ENCODE measurements at places on chromosomes 7 and 10.

DNA sequence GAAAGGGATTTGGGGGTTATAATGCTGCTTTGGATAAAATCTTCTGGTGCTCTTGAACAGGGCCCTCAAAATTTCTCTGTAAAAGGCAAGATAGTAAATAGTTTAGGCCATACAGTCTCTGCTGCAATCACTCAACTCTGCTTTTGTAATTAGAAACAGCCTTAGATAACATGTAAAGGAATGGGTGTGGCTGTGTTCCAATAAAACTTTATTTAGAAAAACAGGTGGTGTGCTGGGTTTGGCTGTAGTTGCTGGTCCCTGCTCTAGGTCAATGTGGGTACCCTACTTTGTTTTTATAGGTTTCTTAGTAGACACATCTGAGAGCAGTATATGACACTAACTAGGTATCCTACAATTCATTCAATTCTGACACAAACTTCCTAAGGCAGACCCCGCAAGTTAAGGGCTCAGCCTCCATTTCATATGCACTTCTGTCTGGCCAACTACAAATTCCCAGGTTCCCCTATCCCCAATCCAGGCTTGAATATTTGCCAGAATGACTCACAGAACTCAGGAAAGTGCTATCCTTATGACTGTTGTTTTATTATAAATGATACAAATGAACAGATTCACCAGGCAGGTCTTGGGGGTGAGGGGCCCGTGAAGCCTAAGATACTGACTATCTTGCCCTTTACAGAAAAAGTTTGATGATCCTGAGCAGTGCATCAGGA is 349.9 kb downstream of the RPS24 start:
- no peak for DNase-seq

DNA sequence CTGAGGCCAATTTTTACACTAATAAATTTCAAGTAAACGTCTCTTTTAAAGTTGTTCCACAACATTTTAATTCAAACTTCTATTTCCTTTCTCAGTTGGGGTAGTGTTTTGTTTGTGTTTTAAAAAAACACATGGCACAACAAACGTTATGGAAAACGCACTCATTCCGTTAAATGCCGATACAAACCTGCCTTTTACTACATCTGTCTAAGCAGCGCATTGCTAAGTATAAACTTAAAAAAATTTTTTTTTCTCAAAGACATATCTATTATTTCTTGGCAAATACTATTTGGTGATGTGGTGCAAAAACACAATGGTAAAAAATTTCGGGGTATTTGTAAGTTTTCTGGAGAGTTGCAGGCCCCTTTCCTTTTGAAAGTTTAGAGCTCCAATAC is 1.4 kb downstream of the SKIDA1 start:
- no peak for DNase-seq

GRCh38 chr10:123891144-123892071 is at the start of gene CPXM2:
CPXM2 (minus strand) TSS chr10:123891807; CDS start chr10:123891659, 148 bp downstream.
- no peak for DNase-seq

- no peak for DNase-seq
These were observed 44.4 kb downstream of the TACC2 start for GRCh38 chr10:122033224-122033926.

DNA sequence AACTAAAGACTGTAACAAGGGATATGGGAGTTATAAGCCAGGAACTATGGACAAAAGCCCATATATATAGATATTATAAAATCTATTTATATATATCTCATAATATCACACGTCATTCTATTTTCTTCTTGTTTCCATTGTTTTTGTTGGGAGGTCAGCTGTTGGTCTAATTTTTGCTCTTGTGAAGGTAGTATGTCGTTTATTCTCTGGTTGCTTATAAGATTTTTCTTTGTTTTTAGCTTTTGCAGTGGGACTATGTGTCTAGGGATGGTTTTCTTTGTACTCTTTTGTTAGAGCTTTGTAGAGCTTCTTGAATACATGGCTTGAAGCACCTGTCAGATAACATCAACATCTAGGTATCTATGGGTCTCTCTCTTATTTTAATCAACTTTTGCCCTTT is 14.0 kb downstream of the ARL4A start:
- no peak for DNase-seq

GRCh38 chr10:36730316-36730715 is 395.1 kb upstream of the ANKRD30A start:
- DNase-seq: no peak

DNA sequence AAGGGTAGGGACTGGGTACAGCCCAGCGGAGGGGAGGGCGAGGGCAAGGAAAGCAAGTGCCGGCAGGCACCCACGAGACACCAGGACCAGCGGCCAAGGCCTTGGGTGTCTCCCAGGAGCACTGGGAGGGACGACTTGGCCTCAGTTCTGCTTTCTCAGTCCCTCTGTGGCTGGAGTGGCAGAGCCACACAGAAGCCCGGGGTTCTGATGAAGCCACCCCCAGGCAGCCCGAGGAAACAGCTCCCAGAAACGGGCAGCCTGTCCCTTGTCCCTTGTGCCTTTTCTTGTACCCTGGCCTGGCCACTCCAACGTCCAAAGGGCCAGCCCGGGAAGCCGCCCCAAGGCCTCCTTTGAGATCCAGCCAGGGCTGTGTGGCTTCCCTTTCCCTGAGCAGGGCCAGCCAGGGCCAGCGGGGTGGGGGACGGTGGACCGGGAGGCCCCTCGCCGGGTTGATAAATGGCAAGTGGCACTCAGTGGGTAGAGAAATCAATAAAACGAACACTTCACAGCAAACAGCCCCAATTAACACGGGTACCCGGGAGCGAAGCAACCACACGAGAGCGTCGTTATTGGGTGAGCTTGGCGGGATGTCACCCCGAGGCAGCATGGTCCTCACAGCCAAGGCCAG is 69.8 kb upstream of the GNA12 start:
- DNase-seq: no peak

GRCh38 chr7:326273-326672 is 36.3 kb downstream of the FOXL3 start:
- DNase-seq: no peak

- DNase-seq: no peak
These were observed 49.9 kb downstream of the CHST15 start for GRCh38 chr10:124043310-124044142.

DNA sequence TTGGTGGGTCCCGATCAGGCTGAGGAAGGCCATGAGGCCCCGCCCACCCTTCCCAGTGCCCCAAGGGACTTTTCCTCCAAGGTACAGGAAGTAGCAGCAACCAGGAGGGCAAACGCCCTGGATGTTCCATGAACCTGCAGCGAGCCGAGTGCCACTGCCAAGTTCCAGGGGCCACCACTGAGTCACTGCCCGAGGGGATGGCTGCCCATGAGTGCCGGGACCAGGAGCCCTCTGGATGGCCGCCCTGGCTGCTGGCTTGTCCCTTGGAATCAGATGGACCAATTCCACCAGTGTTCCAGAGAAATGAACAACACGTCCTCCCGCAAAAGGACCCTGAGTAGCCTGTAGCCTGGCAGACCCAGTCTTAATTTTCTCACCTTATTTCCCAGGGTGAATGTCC is 74.2 kb downstream of the ZRANB1 start:
- DNase-seq: no peak

DNA sequence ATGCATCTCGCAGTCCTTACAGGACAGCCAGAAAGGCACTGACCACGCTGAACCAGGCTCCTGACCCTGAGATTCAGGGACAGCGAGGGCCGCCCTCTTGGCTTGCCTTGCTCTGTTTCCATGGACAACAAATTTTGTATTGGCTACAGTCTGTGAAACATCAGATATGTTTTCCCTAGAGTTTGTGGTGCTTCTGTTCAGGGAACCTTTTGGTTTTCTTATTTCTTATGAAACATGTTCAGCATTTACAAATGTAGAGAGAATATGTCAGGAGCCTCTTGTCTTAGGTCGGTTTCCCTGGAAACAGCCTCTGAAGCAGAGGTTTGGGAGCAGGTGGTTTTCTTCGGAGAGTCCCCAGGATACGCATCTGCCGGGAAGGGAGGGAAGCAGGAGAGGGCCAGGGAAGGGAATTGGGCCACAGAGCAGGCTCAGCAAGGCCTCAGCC is 260.1 kb downstream of the CCDC3 start:
- no peak for DNase-seq

- no peak for DNase-seq
These were observed 90.0 kb upstream of the SEMA3C start for GRCh38 chr7:81008901-81009300.

DNA sequence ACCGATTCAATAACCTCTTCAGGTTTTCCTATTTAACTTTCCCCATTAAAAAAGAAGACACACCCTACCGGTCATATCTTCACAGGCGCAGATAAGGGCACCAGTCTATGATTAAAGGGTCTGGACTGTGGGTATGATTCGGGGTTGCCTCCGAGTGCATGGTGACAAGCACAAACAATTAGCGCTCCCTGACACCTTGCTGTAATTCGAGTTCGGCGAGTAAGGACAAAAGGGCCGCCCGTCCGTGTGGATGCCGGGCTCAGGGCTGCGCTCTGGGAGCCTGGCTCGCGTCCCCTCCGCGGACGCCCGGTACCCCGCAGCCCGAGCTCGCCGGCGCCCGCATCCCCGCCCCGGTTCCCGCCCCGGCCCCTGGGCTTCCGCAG is 111.9 kb upstream of the RHEB start:
- no peak for DNase-seq
